ENCODE measurements at places on chromosomes 7 and 10.

DNA sequence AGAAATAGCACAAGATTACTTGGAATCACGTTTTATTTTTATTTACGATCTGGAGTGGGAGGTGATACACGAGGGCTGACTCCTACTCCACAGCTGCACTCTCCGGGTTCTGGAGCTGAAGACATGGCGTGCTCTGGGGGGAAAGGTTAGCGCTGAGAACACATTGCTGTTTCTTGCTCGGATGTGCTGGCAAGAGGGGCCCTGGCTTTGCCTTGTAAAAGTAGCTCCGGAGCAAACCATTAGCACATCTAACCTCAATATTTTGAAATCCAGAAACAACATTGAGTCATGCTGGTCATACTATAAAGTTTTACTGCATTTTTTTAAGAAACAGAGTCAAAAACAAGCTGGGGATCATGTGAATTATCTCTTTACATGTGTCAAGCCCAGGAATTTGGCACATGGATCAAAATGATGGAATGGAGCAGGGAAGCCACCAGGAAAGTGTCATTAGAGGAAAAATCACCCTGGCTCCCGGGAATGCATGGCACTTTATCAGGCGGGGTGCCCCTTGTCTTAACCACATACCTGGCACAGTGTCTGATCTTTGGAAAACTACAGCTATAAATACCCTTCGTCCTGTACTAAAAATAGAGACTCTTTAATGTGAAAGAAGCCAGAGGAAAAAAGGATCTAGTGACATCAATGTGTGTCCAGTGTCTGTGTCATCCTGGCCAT, 31.6 kb upstream of the LYZL1 start:
- no peak for DNase-seq

- DNase-seq: no peak
Observed at GRCh38 chr7:137366995-137367394, 23.5 kb upstream of the PTN start.

DNA sequence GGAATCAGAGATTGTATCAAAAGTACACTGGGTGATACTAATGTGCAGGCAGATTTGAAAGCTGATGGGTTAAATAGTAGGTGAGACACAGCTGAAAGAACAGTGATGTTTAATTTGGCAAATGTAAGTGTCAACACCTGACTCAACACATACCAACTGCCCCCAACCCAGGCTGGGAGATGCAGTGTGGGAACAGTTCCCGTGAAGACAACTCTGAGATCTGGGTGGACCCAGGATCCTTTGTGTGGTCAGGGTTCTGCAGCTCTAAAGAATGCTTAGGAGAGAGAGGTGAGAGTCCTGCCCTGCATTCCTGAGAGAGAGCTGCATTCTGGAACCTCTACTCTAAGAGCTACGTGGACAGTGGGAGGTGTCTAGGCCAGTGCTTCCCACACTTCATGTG, 479.7 kb downstream of the RPS24 start:
- DNase-seq: no peak

DNA sequence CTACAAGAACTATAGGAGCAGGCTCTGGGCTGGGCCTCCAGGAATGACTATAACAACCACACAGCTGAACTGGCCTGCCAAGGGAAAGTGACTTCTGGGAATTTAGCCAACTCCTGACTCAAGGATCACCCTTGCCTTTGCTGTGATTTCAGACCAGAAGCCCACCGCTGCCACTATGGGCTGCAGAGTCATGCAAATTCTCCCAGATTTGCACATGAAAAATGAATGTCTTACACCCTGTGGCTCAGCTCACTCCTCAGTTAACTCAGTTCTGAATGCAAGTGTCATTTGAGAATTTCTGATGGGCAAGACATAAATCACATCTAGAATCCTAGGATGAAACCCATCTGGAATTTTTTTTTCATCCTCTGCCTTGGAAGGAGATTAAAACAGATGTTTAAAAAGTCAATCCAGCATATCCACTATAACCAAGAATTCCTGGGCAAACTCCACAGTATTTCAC, 186.5 kb upstream of the BET1 start:
- DNase-seq: no peak

- DNase-seq: no peak
Observed at GRCh38 chr7:106504645-106505044, 156.3 kb downstream of the CCDC71L start.

- no peak for DNase-seq
Observed at GRCh38 chr10:49609006-49609282, 1.2 kb upstream of the SLC18A3 start.

DNA sequence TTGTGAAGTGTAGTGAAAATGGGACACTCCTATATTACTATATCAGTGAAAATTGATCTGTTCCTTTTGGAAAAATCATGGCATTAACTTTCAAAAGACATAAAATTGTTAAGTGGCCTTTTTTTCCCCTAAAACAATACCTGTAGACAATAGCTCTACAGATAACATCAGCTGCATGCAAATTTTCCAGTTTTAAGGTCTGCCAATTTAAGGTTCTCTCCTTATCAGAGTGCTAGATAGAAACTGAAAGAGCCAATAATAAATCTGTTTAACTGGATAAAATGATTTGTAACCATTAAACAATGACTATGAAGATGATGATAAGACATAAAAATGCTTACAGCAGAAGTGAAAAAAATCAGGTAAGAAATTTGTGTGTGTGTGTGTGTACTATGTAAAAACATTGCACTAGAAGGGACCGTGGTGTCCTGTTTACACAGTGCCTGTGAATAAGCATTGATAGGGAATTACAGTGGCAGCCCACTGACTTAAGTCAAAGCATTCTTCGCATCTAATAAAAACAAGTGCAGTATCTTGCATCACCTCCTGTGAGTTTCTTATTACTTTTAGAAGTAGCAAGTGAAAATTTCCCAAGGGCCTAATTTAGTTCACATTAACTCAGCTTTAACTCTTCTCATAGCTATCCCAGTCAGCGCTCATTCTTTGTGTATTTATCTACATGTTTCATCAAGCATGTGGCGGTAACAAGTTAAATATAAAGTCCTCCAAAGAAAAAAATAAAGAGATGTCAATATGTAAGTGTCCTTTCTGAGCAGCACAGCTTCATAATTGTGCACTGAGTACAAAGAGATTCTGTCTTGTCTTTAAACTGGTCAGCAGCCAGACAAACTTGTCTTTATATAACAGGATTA, 261.9 kb downstream of the ARL4A start:
- no peak for DNase-seq

DNA sequence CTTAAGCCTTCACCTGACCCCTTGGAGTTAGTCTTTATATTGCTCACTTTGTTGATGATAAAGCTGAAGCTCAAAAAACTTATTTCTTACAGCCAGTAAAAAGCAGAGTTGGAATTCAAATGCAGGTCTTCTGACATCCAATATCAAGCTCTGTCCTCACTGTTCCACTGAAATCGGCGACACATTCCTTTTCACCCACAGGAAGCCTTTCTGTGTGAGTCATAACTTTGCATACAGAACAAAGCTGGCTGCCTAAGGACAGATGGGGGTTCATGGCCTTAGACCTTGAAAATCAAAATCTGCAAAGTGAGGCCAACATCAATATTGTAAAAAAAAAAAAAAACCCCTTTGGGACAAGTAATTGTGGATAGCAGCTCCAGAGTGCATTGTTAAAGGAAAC, 21.8 kb upstream of the AKR1B1 start:
- no peak for DNase-seq

- no peak for DNase-seq
Observed at GRCh38 chr7:16411391-16411790, 9.9 kb downstream of the CRPPA start.

GRCh38 chr7:94898340-94898739, 9.1 kb upstream of the PPP1R9A start:
- DNase-seq: no peak

DNA sequence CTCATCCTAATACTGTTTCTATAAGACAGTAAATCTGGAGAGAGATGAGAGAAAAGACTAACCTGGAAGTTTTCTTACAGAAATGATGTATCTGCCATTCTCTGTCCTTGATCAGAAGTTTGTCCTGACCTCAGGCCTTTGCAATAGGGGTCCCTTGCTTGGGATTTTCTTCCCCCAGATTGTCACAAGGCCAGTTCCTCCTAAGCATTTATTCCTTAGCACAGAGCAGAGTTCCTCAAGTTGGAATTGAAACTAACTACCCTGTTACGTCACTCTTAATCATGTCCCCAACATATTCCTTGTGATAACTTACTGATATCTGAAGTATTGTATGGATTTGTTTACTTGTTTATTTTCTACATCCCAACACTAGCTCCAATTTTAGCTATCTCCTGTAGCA, 202.1 kb downstream of the COBL start:
- DNase-seq: no peak

DNA sequence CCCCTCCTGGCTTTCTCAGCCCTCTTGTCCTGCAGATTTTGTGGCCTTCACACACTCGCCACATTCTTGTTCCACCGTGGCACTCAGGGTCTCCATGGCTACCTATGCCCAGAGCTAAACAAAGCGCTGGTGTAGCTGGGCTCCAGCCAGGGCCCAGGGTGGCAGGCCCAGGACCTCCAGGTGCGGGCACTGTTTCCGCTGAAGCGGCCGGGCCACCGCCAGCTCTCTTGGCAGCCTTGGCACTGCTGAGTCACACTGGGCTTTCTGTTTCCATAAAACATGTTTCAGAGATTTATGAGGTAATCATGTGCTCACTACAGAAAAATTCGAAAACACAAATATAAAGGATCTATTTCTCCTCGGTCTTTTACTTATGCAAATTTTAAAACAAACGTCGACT, 51.3 kb downstream of the AOC1 start:
- DNase-seq: no peak

GRCh38 chr7:55641811-55642210, 69.5 kb upstream of the VOPP1 start:
- DNase-seq: no peak

DNA sequence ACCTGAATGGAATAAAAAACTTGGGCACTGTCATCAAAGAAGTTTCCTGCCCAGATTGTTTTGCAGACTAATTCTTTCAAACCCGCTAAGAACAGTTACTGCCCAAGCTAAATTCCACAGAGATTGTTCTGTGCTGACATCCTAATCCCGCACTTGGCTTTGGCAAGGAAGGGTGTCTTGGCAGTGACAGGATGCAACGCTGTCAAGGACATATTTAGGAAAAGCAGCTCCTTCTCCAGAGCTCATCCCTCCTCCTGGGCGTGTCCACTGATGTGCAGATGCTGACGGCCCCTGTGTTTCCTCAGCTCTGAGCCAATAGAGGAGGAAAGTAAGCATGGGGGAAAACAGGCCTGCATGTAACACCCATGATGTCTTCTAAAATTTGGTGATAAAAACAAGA, 74.2 kb downstream of the EEPD1 start:
- DNase-seq: no peak

- no peak for DNase-seq
Observed at GRCh38 chr7:134315679-134316538, 821 bp downstream of the SLC35B4 start.

DNA sequence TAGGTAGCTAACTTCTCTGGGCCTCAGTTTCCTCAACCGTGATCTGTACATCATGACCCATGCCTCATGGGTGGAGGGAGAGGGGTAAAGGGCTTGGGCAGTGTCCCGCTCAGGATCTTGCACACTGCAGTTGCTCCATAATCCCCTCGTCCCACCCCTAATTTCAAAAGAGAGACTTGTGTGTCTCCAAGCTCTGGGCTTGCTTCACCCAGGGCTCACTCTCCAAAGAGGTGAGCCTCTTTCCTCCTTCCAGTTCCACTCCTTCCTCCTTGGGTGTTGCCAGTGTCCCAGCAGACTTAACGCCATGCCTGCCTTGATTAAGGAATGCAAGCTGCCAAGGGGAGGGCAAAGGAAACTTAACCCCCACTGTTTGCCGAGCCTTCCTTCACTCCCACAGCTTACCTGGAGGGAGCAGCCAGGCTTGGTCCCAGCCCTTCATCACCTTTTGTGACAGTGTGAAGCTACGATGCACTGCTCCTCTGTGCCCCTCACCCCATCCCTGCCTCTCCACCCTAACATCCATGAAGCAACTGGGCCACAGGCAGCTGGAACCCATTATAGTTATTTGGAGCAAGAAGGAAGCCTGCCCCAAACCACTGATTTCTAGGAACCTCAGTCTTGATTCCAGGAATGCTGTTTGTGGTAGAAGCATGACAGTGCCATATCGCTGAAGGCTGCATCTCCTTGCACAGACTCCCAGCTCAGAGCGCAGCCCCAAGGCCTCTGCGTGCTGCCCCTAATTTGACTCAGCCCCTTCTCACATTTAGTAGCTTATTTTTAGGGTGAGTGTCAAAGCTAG, 363.3 kb downstream of the TNS3 start:
- DNase-seq: no peak

DNA sequence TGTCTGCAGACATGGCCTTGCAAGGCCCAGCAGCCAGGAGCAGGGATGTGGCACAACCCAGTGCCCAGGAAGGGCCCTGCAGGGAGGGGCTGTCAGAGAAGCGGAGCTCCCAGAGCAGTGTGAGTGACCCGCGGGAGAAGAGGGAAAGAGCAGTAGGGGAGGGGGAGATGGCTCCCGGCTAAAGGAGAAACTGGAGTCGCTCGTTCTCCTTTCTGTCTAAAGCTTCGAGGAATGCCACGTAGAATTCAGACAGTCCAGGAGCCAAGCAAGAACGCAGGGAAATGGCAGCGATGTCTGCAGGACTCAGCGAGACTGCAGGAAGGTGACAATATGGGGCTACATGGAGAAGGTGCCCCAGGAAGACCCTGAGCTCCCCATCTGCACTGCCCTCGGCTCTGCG, 22.4 kb upstream of the HABP2 start:
- DNase-seq: no peak

- DNase-seq: no peak
Observed at GRCh38 chr10:69505636-69506318, 54.5 kb downstream of the TSPAN15 start.

All from activated gamma-delta T cell treated with anti-CD3 and anti-CD28 coated beads, Interleukin-2, amount 50 U/mL, for 16 hours (primary cell).